Activated naive CD8-positive, alpha-beta T cell treated with anti-CD3 and anti-CD28 coated beads for 36 hours (primary cell): ENCODE measurements at places on chromosomes 11 and 22. TPM values are rescaled to one million over a fixed set of nuclear protein-coding genes. Genes with fewer than 3 reads are reported as not detected.

The PRR33 gene
- total RNA-seq = 0.20 TPM

The RHOD gene
- total RNA-seq = 0.50 TPM

The SEC14L6 gene
- not detected for total RNA-seq

The ANO9 gene
- total RNA-seq = 22.2 TPM

DNA sequence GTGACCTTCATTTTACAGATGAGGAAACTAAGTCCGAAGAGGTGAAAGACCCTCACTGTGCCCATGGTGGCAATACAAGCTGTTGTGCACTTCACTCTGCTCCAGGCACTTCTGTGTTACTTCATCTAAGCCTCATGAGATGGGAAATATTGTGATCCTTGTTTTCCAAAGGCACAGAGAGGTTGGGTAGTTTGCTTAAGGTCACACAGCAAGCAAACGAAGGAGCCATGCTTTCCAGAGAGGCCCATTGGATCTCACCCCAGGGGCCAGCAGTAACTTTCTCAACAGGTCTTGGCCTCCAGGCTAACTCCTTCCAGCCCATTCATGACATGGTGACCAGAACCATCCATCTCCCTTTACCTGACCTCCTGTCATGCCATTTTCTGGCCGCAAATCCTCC is 332.8 kb downstream of the MN1 start:
- no peak for DNase-seq
- H3K36me3 ChIP-seq = no peaks in the 10 kb centered on the region
- no peak overlapping the region for H3K27ac ChIP-seq
- H3K4me3 ChIP-seq = no peak overlapping the region

DNA sequence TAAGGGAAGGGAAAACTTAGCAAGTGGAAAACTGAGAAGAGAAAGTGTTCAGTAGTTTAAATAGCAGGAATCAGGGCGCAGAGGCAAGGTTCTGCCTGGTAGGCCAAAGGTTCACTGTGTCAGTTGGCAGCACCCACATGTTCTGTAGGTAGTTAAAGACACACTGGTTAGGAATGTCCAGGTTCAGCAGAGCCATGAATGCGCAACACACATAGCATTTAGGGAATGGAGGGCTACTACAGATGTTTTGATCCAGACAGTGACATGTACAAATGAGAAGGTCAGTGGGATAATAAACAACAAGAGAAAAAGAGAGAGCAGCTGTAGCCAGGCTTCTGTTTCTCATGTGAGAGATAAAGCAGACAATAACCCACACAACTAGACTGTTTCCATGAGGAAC is 56.2 kb upstream of the ARHGAP42 start:
- no peaks in the 10 kb centered on the region for H3K4me1 ChIP-seq
- no peak for DNase-seq
- H3K36me3 ChIP-seq = no peaks in the 10 kb centered on the region
- H3K4me3 ChIP-seq = no peak overlapping the region

GRCh38 chr22:43392385-43392989 is 19.3 kb upstream of the MPPED1 start:
- H3K4me1 ChIP-seq = no peaks in the 10 kb centered on the region
- DNase-seq = no peak
- no peak overlapping the region for H3K4me3 ChIP-seq
- no peaks in the 10 kb centered on the region for H3K36me3 ChIP-seq
- H3K27ac ChIP-seq = no peak overlapping the region

DNA sequence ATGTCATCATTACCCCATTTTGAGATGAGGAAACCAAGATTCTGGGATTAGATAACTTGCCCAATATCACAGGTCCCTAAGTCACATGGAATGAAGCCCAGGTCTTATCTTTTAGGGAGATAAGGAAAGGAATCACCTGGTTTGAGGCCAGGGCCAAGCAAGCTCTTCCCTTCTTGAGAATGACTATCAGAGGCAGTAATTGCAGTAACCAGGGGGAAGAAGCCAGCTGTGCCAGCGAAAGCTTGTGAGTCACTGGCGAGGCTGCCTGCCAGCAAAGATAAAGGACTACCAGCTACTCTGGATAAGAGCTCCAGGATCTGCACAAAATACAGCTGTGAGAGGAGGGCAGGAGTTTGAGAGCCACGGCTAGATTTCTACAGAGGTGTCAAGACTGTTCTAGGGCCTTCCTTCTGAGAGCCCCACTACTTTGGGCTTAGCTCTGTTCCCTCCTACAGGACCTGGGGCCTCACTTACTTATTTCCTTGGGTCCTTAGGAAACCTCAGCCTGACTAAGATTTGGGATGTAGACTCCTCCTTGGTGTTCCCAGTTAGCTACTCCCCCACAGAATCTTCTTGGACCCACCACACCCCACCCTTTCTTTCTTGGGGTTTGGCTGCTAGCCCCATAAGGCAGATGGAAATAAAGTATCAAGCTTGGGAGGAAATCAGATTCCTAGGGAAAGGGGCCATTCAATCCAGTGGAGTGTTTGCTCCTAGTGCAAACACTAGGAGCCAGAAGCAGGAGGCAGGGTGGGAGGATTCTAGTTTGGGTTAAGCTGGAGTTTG is 9.7 kb upstream of the CCKBR start:
- no peaks in the 10 kb centered on the region for H3K27me3 ChIP-seq
- H3K36me3 ChIP-seq = no peaks in the 10 kb centered on the region
- H3K4me1 ChIP-seq = no peaks in the 10 kb centered on the region
- no peak for DNase-seq
- no peak overlapping the region for H3K4me3 ChIP-seq

DNA sequence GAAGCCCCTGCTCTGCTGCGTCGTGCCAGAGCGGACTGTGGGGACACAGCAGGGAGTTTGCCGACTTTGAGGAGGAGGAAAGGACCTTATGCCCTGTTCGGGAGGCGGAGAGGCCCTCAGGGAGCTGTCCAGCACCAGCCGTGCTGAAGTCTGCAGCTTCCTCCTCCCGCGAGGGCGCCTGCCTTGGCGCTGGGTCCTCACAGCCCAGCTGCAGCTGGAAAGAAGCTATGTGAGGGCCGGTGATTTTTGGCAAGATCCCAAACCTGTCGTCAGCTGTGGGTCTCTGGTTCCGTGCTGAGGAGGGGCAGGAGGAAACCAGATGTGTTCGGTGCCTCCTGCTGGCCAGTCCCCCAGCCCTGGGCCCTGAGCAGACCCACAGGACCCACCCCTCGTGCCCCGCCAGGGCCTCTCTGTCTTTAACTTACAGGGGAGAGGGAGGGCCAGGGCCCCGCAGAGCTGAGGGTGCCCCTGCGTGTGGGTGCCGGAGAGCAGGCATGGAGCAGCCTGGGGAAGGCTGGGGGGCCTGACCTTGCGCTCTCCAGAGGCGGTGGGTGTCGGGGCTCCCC is 12.0 kb downstream of the BRSK2 start:
- H3K4me1 ChIP-seq = no peaks in the 10 kb centered on the region
- H3K27ac ChIP-seq = no peak overlapping the region
- DNase-seq = peak; percentile 52
- H3K27me3 ChIP-seq = no peaks in the 10 kb centered on the region
- no peak overlapping the region for H3K4me3 ChIP-seq
- H3K36me3 ChIP-seq = no peaks in the 10 kb centered on the region
